Hematopoietic multipotent progenitor cell treated with erythropoietin and hydrocortisone succinate and interleukin-3 and kit ligand, for 15 days (in vitro differentiated cells): ENCODE measurements at places on chromosomes 11 and 22.

GRCh38 chr11:85699957-85700741 lies 14.2 kb upstream of the CCDC89 start:
- no peak for DNase-seq

GRCh38 chr11:44910591-44910990 lies 40.1 kb downstream of the TP53I11 start:
- DNase-seq, result no peak

DNA sequence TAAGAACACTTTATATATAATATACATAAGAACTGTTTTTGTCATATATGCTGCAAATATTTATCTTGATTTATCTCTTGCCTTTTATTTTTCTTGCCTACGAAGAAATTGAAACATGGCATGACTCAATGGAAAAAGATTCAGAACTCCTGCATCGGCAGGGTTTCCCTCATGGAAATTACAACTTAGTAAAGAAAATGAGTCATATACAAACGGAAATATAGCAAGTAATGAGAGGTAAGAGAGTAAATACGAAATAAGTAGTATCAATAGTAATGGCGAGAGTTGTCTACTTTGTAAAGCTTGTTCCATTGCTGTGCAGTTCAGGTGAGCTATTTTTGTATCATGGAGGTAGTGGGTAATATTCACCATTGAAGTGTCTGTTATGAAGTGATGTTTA lies 350.4 kb downstream of the DDX10 start:
- DNase-seq, result no peak

GRCh38 chr11:20627701-20628100 lies 28.3 kb downstream of the SLC6A5 start:
- DNase-seq, result no peak

GRCh38 chr22:20622650-20623339 lies 115.4 kb downstream of the MED15 start:
- DNase-seq, result no peak

GRCh38 chr11:101003468-101003867 lies 126.1 kb downstream of the PGR start:
- no peak for DNase-seq

DNA sequence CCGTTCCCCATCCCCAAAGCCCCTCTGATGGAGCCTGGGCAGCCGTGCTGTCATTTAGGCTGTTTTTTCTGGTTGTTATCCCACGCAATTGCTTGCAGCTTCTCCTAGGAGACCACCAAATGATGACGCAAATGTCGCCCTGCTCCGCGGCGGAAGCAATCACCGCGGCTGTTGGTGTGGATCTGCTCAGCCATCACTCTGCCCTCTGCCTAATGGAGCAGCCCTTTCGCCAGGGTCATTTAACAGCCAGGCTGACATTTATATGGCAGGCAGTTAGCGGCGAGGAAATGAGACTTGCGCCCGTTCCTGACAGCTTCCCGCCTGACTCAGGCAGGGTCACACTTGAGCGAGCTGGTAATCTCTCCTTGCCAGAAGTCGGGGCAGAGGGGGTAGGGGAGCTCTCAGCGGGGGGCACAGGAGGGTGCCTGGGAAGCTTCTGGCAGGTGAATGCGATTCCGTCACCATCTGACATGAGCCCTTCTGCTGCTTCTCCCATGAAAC lies 97.9 kb upstream of the RTL6 start:
- DNase-seq, result no peak

DNA sequence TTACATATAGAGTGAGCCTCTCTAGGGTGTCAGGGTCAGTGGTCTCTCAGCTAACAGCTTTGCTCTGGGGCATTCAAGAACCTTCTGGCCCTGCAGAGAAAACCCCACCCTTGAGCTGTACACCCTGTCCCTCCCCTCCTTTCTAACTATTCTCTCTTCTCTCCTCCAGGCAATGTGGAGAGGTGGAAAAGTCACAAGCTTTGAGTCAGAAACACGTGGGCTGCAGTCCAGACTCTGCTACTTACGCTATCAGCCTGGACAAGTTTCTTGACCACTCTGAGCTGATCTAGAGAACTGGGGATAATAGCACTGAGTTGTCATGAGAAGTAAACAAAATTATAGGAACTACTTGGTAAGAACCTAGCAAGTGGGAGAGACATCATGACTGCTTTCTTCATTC lies 10.7 kb upstream of the FAM83F start:
- no peak for DNase-seq

DNA sequence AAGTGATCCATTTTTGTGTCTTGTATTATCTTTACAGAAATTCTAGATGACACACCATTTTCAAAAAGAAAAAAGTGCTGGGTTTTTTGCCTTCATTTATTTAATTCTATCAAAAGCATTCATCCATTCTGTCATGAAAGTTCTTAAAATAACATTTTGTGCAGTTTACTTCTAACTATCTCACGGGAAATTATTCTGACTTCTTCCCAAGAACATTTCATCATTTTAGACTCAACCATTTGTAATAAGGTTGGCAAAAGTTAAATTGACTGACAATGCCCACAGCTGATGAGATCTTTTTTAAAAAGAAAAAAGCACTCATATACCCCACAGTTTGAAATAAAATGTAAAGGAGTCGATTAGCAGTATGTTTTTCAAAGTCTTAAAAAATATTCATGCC lies 68.5 kb downstream of the SBF2 start:
- DNase-seq, result no peak

- DNase-seq, result peak; percentile 27
These were observed 18.8 kb upstream of the MAML2 start for GRCh38 chr11:96361778-96362177.

DNA sequence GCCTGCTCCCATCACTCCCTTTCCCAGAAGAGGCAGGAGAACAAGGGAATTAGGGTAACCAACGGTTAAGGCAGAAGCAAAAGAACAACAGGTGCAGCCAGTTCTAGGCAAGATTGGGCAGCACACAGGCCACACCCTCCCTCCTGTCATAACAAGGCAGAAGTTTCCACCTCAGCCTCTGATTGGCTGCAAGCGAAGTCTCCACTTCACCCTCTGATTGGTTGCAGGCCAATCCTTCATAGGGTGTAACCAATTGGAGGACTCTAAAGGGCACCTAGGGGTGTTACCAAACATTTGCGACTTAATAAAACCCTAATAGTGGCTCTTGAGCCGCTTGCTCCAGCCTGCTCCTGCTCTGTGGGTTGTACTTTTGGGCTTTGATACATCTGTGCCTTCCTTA lies 153.8 kb downstream of the CACNA1I start:
- peak; percentile 83 for DNase-seq

DNA sequence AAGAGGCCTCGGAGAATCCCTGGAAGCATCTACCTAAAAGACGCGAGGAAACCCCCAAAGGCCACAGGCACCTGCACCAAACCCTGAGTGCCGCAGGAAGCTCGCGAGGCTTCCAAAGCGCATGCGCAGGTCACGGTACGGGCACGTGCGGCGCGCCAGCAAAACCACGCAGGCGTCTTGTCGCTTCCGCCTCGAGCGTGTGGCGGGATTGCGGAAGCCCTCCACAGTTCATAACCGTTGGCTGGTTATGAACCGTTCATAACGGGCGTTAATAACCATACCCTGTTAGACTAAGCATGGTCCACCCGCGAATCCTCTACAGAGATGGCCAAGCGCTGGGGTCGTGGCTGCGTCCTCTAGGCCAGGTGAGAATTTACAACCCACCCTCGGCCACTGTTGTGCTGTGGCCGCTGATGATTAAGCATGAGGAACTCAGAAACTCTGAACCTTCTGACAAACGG lies 46.4 kb downstream of the MORC2 start:
- peak; percentile 71 for DNase-seq

- DNase-seq, result no peak
These were observed 4.7 kb downstream of the BSX start for GRCh38 chr11:122976734-122977469.

- no peak for DNase-seq
These were observed 220.4 kb upstream of the RAG2 start for GRCh38 chr11:36818410-36818809.

- DNase-seq, result no peak
These were observed 116.4 kb downstream of the TYR start for GRCh38 chr11:89293965-89294679.

DNA sequence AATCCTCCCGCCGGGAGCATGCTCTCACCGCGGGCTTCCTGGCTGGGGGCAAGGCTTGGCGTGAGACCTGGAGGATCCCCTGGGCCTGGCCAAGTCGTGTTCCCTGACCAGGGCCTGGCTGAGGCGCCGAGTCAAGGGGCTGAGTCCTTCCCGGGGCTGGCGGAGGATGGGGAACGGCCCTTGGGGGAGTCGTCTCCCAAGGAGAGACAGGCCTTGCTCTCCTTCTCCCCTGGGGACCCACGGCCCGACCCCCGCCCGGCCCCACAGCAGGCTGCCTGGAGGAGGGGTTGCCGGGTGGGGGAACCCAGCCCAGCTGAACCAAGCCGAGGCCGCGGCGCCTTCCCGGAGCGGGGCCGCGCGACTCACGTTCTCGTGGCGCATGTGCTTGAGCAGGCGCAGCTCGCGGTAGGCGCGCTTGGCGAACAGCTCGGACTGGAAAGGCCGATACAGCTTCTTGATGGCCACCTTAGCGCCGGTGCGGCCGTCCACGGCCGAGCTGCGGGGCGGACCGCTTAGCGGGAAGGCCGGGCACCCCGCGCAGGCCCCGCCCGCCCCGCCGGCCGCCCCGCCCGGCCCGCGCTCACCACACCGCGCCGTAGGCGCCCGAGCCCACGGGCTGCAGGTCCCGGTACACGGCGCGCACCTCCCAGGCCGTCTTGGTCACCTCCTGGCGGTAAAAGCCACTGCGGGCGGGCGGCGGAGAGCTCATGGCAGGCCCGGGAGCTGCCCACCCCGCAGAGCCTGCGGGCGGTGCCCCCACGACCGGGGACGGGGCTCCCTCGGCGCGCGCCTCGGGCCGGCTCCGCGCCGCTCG lies 475 bp downstream of the MAPK12 start:
- DNase-seq, result no peak

GRCh38 chr11:95296621-95297025 lies 65.6 kb upstream of the SESN3 start:
- no peak for DNase-seq

GRCh38 chr11:131602431-131602830 lies 232.0 kb downstream of the NTM start:
- DNase-seq, result no peak

GRCh38 chr22:40403651-40404050 lies 33.3 kb downstream of the SGSM3 start:
- DNase-seq, result no peak

GRCh38 chr11:18521122-18521521 lies 5.6 kb downstream of the TSG101 start:
- no peak for DNase-seq

GRCh38 chr11:280706-281485 lies 2.7 kb downstream of the NLRP6 start:
- no peak for DNase-seq

DNA sequence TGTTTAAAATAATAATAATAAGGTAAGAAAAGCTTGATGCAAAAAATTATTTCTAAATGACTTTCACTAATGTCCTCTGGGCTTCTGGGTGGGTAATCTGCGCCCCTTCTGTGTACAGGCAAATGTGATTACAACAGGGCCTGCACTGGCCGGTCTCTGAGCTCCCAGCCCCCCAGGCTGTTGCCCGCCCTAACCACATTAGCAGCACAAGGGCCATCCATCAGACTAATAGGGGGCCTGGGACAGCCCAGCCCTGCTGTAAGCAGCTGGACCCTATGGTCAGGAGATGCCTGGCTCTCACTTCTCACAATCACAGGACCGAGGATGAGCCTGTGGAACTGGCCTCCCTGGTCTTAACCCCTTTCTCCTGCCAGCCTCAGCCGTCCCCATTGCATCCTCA lies 388.4 kb downstream of the BUD13 start:
- DNase-seq, result no peak

DNA sequence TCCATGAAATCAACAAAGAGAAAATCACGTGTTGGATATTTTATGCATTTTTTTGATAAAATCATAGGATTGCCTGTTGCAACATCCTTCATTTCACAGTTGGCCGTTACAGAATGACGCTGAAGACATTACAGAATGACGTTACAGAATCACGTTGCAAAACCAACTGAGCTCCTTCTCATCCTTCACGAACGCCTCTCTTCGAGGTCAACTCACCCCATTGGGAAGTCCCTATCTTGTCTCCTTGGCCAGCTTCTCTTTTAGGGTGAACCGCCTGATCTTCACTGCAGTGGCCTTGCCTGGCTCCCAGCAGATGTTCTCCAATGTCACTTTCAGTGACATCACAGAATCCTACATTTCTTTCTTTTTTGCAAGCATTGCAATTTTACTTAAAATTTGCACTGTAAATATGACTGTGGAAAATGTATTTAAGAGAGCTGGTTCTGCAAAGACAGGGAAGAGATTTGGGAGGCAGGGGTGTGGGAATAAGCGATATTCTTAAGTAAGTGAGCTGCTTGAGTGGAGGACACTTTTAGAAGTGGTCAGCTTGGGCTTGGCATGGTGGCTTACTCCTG lies 5.1 kb downstream of the KRTAP5-7 start:
- DNase-seq, result no peak

DNA sequence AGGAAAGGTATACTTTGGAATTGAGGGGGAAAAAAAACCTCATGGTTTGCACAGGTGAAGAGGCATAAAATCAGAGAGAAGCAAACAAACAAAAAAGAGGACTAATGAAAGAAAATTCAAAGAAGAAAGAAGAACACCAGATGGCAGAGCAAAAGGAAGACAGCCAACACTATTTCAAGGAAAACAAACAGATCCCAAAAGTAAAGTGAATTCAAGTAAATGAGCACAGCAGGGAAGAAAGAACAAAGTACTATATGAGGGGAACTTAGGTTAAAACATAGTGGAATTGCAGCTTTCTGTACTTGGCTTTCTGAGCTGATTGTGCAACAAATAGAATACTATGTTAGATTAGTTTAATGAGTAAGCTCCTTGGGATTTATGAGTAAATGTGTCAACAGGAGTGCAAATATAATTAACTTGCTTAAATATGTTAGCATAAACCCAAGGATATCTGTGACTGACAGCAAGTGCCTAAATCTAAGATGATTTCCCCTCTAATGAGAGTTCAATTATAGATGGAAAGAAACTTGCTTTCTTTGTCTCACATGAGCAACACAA lies 404.6 kb upstream of the CNTN5 start:
- no peak for DNase-seq

DNA sequence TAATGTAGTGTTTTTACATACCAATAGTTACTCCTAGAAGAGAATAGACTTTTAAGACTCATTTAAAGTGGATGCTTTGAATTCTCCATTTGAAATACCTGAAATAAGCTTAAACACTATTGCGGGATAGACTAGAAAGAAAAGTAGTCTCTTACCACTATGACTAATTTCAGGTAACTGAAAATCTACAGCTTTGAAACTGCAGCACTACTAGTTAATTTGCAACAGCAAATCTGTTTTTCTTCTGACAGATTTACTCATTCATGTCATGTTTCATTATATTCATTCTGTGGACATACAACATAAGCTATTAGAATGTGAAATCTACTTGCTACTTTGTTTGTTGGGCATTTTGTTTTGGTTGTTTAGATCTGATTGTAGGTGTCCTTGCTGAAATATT lies 153.6 kb downstream of the MAML2 start:
- no peak for DNase-seq
